ENCODE measurements at places on chromosomes 4 and X.

- no peak for DNase-seq
Observed at GRCh38 chrX:86051741-86052140, 4.4 kb upstream of the CHM start.

DNA sequence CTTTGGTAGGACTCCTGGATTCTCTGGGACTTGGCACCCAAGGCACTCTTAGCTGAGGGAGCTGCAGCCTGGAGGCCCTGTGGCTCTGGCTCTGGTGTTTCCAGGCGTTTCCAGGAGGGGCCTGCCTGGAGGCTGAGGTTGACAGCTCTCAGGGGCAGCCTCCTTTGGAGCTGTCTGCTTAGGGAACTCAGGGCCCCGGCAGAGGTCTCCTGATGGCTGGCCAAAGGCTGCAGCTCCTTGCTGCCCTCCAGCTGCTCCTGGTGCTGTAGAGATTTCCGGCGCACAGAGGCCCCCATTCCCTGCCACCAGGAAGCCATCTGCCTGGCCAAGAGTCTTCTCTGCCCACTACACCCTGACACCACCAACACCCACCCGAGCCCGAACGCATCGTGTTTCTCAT is 25.3 kb upstream of the ARHGEF38 start:
- no peak for DNase-seq

GRCh38 chrX:76253432-76253831 is 80.6 kb downstream of the PBDC1 start:
- DNase-seq: peak; percentile 12

DNA sequence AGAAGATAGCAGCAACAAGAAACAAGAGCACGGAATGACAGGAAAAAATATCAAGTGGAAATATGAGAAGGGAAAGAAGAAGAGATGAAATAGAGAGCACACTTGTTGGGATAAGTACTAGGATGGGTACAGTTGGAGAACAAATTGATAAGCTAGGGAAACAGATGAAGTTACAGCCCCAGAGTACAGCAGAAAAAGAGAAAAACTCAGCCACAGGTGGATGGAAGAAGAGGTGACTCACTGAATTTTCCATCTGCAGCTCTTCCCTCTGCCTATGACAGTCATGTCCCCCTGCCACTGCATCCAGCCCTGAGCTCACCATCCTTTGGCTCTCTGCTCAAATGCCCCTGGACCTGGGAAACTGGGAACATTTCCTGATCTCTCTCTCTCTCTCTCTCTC is 209.0 kb downstream of the BCOR start:
- no peak for DNase-seq

GRCh38 chr4:80610199-80610598 is 274.7 kb downstream of the CFAP299 start:
- no peak for DNase-seq

DNA sequence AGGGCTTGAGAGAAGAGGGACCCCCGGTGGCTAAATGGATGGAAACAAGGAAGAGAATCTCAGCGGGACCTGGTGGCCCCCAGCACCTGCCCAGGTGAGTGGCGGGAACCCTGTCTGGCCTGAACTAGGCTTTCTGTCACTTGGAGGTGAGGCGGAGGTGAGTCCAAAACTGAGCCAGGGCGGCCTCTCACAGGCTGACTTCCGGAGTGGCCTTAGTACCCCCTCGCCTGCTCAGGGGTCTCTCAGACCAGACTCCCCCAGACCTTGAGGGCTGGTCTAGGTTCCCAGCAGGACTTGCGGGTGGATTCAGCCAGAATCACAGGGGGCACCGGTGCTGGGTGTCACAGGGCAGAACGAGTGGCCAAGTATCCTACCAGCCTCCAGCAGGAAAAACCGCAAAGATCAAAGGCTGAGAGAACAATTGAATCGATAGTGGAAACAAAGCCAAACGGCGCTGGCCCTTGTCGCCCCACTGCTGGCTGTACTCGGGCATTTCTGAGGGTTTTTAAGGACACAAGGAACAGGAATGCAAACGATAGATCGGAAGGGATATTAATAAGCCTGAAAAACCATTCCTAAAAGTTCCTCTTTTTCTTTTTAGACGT is 67.8 kb downstream of the WFS1 start:
- DNase-seq: no peak

DNA sequence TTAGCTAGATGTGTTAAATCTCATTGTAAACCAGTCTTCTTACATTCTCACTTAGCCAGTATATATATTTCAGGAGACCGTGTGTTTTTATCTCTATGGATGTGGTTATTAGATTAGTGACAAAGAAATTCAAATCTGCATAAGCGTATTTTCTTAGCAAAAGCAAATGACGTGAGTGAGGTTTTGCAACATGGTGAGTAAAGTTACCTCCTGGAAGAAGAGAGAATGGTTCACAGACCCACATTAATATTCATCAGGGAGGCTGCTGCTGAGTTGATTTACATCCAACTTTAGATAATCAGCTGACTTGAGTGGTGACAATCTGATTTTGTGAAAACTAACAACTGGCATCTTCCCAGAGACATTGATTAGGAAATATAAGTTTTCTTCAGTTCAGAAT is 589.9 kb upstream of the GALNT7 start:
- DNase-seq: no peak

DNA sequence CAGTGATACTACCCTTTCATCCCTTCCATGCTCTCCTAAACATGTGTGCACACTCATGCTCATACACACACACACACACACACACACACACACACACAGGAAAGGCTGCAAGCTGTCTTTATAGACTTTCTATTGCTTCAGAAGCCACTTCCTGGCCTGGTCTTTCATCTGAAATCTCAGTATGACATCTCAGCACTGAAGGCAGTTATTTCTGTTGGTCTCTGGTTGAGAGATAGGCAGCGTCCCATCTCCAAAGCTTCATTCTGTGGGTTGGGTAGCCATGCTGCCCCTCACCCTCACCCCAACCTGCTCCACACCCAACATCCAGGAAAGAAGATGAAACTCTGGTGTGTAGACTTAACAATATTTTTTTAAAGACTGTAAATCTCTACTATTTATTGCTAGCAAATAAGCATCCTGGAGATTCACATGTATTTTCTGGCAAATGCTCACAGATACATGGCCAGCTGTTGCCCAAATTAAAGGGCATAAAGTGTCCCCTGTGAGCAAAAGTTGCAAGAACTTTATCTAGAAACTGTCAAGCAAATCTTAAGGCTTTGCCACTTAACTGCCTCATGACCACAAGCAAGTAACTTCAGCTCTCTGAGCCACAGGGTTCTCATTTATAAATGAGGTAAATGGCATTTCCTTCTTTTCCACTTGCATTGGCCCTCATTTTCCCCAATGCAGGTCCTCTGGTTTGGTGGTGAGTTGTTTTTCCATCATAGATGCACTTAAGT is 189.8 kb upstream of the AFF2 start:
- DNase-seq: no peak

- no peak for DNase-seq
Observed at GRCh38 chr4:8761167-8761823, 110.3 kb downstream of the HMX1 start.

- no peak for DNase-seq
Observed at GRCh38 chr4:186806679-186807421, 83.2 kb upstream of the FAT1 start.

GRCh38 chr4:24321131-24321530 is 263.2 kb downstream of the DHX15 start:
- DNase-seq: no peak

GRCh38 chrX:48165241-48165640 is 31.4 kb downstream of the SSX5 start:
- DNase-seq: no peak

DNA sequence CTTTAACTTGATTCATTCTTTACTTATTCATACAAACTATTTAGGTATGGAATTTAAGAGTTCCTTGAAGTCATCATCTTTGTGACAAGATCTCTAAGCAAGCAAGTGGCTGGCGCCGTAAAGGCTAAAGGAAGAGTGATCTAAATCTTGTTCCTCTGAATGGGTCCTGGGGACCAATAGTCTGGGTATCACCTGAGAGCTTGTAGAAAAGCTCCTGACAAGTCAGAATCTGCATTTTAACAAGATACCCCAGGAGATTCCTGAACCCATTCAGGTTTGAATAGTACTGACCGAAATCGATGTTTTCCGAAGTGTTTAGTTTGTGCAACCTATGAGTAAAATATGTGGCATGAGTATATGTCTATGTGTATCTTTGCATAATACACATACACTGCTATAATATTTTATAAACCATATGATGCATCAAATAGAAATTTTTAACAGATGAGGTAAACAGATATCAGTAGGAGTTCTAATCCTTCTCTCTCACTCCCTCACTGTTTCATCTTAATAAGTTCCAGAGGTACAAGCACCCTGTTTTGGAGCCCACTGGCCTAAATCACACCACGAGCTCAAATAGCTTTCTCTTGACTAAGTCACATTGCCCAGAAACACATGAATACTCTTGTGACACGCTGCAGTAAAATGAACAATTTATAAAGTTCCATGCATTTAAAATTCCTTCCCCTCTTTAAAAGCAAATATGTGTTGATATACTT is 170.0 kb downstream of the RELL1 start:
- DNase-seq: no peak

DNA sequence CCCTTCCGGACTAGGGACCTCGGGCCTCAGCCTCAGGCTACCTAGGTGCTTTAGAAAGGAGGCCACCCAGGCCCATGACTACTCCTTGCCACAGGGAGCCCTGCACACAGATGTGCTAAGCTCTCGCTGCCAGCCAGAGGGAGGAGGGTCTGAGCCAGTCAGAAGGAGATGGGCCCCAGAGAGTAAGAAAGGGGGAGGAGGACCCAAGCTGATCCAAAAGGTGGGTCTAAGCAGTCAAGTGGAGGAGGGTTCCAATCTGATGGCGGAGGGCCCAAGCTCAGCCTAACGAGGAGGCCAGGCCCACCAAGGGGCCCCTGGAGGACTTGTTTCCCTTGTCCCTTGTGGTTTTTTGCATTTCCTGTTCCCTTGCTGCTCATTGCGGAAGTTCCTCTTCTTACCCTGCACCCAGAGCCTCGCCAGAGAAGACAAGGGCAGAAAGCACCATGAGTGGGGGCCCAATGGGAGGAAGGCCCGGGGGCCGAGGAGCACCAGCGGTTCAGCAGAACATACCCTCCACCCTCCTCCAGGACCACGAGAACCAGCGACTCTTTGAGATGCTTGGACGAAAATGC is at the start of gene WAS:
TSS of gene WAS (plus strand) at position 389 of the 572 bp plus-strand sequence. CDS start at position 444, 55 bp downstream.
- DNase-seq: peak; percentile 84

- DNase-seq: no peak
Observed at GRCh38 chr4:107736037-107736436, 16.0 kb upstream of the PAPSS1 start.

DNA sequence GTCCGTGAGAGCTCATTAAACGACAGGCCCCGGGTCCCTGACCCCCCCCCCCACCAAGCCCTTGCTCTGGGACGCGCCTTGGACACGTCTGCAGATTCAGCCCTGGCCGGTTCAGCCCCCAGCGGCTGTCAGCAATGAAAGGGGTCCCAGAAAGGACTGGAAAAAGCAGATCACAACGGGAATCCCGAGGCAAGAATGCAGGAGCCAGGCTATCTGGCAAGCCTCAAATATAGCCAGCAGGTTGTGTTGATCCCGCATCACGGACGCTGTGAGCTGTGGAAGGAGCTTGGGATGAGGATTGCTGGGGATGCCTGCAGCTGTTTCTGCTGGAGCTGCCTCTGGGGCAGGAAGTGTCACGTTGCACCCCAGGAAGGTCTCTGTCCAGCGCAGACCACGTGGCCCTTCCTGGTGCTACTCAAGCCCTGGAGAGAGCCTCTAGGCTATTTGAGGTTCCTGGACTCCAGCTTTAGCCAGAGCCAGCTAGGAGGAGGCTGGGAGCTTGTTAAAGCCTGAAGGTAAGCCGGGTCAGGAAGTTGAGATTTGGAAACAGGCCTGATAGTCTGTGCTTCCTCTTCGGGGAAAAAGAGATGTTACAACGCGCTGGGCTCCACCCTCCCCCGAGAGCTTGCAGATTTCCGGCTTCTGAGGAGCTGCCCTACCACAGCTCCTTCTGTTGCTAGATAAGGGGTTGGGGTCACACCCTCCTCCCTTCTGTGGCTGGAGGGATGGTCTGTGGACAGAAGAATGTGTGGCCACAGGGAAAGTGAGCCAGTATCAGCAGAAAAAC is 19.3 kb upstream of the CSF2RA start:
- peak; percentile 90 for DNase-seq

GRCh38 chrX:24268786-24269185 is 45.1 kb downstream of the SUPT20HL2 start:
- DNase-seq: no peak

GRCh38 chrX:71909956-71910355 is 689 bp upstream of the NHSL2 start:
- DNase-seq: no peak

GRCh38 chr4:128940971-128941370 is 131.5 kb downstream of the JADE1 start:
- DNase-seq: no peak

DNA sequence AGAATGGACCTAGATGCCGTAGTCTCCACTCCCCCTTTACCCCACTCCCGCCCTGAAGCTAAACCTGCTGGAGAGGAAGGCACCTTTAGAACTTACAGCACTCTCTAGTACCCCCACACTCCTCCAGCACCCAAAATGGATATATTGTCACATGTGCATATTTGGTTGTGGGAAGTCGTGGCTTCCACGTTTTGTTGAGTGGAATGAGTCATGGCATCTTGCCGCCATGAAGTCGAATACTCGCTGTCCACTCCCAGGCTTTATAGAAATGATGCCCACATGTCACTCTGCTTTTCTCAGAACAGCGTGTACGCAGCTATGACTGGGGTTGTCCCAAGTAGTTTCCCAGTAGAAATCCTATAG is 545 bp downstream of the ABCE1 start:
- DNase-seq: peak; percentile 75

- DNase-seq: no peak
Observed at GRCh38 chr4:134057356-134057755, 144.2 kb downstream of the PABPC4L start.

GRCh38 chr4:162682651-162683050 is 484.0 kb downstream of the NAF1 start:
- no peak for DNase-seq
